ENCODE measurements at places on chromosomes 5 and 9. TPM values are rescaled to one million over a fixed set of nuclear protein-coding genes. Genes with fewer than 3 reads are reported as not detected.

DNA sequence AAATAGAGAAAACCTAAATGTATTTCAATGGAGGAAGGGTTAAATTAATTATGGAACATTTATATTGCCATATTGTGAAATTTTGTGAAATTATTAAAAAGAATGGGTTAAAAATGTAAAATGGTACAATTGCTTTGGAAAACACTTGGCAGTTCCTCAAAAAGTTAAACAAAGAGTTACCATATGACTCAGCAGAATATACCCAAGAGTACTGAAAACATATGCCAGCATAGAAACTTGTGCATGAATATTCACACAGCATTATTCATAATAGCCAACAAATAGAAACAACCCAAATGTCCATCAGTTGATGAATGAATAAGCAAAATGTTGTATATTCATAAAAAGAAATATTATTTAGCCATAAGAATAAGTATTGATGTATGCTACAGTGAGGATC lies 181.0 kb upstream of the MAST4 start:
- no peak for DNase-seq

ACTBL2 gene
- not detected for total RNA-seq

GRCh38 chr5:39177631-39177964 lies 41.8 kb downstream of the FYB1 start:
- DNase-seq, result no peak

- no peak for DNase-seq
Measured at GRCh38 chr5:179297026-179297425, 48.2 kb downstream of the ADAMTS2 start.

DNA sequence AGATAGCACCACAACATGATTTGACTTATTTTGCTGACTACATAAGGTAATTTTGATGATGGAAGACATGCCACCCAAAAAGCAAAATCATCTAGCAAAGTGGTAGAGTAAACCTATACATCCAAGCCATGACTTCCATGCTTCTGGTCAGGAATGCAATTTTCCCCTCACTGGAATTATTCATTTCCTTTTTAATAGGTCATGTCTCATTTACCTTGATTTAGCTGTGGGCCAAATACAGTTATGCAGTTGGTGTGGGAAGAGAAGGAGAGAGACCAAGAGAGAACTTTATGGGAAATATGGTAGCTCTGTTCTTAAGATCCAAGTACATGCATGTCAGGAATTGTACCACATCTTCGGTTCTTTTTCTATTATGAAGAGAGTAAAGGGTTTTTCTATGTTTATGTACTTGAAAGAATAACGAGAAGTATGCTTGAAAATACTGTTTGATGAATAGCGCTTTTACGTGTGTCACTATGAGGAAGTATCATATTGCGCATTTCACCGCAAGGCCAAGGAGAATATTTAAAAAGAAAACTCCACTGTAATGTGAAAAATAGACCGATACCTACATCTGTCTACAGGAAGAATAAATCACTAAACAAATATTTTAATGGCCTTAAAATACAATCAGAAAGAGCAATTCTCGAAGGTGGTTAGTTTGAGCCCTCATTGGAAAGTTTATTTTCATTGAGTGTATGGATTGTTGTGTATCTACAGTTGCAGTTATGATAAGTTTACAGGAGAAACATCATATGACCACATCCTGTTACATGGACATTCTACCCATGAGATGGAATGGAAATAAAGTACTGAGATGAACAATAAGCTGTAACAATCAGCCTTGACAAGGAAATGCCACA lies 134.0 kb downstream of the FOXD1 start:
- no peak for DNase-seq

GRCh38 chr5:65029178-65029577 lies 260.4 kb downstream of the CWC27 start:
- DNase-seq, result no peak

- DNase-seq, result peak; percentile 18
Measured at GRCh38 chr5:14781106-14781505, 90.5 kb downstream of the ANKH start.

DAPK1 gene
- 1.6 TPM for total RNA-seq

DNA sequence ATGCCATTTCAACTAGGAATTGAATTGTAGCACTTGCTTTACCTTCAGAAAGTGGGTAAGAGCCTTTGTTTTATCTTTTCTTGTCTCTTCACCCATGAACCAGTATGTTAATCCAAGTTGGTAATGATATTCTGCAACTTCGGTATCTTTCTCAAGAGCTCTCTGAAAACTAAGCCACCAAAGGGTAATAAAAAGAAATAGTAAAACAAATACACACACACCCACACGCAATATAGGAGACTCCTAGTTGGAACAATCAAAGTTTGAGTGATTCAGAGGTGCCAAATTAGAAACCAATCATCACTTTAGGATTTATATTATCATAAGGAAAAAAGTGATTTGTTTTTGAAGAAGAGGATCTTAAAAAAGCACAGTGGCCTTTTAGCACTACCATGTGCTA lies 30.4 kb downstream of the SKIC3 start:
- DNase-seq, result no peak

PCDHA8 gene
- not detected for total RNA-seq

SARDH gene
- total RNA-seq, result 2.3 TPM

- DNase-seq, result no peak
Measured at GRCh38 chr5:12313602-12314001, 409.4 kb upstream of the CTNND2 start.

DNA sequence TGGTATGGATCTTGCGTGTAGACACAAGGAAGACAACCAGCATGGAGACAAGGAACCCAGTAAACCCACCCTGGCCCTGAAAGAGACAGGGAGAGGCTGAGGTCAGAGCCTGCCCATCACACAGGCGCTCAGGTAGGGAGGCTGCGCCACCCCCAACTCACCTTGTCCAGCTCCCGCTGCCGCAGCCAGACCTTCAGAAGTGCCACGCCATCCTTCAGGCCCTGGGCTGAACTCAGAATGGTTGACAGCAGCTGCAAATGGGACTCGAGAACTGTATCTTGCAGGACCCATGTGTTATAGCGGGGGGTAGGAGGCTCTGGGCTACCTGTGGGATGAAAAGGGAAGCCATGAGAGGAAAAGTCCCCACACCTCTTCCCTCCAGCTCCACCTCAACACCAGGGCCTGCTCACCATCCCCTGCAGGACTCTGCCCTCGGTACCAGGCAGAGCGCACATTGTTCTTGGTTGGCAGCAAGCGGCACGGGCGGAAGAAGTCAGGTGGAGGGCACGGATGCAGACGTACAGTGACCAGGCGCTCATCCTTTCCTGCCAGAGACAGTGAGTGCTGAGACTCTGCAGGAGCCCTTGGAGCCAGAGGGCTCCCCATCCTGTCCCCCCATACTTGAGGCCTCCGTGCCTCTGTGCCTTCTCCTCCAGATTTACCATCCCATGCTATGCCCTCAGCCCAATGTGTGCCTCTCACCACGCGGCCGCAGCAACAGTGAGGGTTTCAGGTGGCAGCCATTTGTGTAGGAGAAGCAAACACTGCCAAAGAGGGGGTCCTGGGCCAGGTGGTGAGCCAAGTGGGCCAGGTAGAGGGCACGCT lies 4.7 kb downstream of the NOL6 start:
- DNase-seq, result no peak

ZNF658 gene
- total RNA-seq, result 2.0 TPM

GRCh38 chr5:128596071-128596470 lies 58.0 kb upstream of the FBN2 start:
- no peak for DNase-seq

DNA sequence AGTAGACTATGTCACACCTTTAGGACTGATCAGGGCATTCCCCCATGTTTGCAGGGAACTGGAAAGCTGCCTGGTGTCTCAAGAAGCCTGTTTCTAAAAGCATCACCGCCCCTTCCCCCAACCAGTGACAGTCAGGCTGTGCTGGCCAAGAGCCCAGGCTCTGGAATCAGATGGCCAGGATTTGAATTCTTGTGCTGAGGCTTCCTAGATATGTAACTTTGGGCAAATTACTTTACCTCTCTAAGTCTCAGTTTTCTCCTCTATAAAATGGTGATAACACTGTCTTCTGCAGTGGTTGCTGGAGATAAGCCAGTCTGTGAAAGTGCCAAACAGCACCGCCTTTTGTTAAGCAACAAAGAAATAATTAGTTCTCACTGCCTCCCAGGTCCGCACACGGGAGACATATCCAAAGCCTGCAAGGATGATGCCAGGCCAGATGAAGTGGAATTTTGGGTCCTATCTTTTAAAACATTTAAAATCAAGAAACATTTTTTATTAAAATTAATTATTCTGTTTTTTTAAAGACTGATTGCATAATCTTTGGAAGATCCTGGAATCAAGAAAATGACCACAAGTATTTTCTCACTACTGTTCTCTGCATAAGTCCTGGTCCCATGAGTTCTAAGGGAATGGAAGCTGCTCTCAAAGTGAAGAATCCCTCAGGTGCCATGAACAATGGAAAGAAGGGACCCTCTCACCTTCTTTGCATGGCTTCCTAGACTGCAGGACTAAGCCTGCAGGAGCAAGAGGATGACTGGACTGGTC lies 13.9 kb downstream of the SLC31A2 start:
- no peak for DNase-seq

GRCh38 chr5:56475689-56476486 lies 242.8 kb upstream of the ANKRD55 start:
- no peak for DNase-seq

- DNase-seq, result no peak
Measured at GRCh38 chr5:55039843-55040242, 15.8 kb downstream of the GZMK start.

GRCh38 chr9:82168585-82168984 lies 180.0 kb downstream of the SPATA31D1 start:
- DNase-seq, result no peak

DNA sequence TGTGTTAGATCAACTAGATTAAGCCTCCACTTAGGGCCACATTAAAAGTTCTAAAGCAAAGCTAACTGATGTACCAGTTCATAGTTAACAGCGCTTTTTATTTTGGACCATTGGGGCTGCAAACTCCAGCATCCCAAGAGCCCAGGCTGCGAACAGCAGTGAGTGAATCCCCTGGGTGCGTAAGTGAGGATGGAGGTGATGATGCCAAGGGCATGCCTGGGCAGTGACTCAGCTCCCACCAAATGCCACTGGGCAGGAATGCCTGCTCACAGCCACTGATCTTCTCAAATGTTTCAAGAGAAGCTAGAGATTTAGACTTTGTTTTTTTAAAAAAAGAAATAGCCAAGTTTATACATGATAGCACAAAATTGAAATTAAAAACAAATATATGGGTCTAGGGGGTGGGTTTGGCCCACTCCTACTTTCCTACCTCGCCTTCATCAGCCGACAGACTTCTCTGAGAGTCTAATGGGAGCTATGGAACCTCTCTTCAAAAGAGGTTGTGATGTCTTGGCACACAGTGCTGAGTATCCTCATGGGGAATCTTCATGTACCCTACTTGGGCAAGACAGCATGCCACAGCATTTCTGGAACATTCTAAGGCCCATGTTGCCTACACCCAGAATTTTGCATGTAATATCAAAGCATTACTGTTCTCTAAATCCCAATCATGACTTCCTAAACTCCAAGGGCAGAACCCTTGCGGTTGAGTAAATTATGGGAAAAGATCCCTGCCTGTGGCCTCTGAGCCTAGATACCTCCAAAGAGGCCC lies 398.1 kb downstream of the EBF1 start:
- DNase-seq, result no peak

Data from activated naive CD8-positive, alpha-beta T cell treated with anti-CD3 and anti-CD28 coated beads for 36 hours (primary cell).